Putamen (tissue), 1 donor: ENCODE measurements at places on chromosomes 13 and 19.

- DNase-seq: no peak
These were observed 248.0 kb upstream of the MAB21L1 start for GRCh38 chr13:35724446-35724845.

DNA sequence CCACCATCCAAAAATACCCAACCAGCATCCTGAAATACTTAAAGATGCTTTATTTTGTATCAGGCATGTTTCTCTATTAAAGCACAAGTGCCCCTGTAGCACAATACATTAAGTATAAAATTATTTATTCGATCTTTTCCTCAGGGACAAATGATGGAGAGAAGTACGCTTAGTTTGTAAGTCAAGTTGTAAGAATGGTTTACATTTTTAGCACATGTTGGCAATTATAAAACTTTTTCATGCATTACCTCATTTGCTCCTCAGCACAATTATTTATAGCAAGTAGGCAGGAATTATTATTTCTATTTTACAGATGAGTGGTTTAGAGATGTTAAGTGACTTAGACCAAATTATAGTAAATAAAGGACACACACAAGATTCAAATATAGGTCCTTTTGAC, 232.6 kb upstream of the HTR2A start:
- no peak for DNase-seq

GRCh38 chr19:2983351-2984214, 6.2 kb downstream of the TLE6 start:
- no peak for DNase-seq

DNA sequence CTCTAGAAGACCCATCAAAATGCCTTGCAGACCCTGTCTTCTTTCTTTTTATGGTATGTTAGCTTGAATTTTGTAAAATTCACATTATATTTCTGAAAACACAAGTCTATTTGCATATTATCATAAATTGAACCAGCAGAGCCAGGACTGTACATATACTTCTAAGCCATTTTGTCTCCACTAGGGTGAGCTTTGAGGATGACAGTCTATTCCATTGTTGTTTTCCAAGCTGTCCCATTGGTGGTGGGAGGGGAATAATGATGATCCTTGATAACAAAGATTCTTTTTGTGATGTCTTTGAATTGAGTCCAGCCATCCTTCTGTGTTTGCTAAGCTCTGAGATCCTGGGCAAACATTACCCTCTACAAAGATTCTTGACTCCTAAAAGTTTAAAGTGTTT, 359.3 kb upstream of the PCDH20 start:
- peak; percentile 89 for DNase-seq

DNA sequence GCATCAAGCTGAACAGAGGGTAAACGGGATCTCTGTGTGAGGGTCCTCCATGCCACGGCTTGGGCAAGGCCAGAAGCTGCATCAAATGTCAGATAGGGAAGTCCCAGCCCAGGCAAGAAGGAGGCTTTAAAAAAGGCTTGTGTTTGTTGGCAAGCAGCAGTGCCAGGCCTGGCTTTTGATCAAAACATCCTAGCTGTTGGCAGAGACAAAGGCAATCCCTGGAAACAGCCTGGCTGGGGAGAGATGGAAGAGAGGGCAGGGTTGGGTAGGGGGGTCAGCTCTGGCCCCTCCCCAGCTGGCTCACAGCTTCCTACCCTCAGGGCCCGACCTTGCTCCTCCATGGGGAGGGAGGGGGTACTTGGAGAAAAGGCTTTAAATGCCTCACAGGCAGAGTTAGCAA, 61.8 kb upstream of the KCTD15 start:
- peak; percentile 22 for DNase-seq

- no peak for DNase-seq
These were observed 65.6 kb upstream of the NPAS1 start for GRCh38 chr19:46953955-46954501.

GRCh38 chr19:41324231-41324702, 14.3 kb downstream of the CCDC97 start:
- no peak for DNase-seq

- DNase-seq: no peak
These were observed 1.6 kb downstream of the NBEA start for GRCh38 chr13:34943436-34944273.

DNA sequence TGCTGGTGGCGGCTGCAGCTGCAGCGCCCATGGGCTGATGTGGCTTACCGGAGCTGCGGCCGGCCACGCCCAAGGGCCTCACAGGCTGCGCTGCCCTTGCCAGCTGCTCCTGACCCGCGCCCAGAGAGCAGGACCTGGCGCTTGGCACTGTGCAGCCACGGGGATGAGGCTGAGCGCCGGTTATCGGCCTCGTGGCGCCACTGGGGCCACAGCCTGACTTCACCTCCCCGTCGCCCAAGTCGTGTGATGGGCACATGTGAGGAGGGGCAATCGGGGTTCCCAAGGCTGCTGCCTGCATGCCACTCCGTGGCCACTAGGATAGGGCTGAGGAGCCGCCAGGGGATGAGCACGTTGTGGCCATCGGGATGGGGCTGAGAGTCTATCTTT, 77.2 kb upstream of the PABPC3 start:
- DNase-seq: no peak

DNA sequence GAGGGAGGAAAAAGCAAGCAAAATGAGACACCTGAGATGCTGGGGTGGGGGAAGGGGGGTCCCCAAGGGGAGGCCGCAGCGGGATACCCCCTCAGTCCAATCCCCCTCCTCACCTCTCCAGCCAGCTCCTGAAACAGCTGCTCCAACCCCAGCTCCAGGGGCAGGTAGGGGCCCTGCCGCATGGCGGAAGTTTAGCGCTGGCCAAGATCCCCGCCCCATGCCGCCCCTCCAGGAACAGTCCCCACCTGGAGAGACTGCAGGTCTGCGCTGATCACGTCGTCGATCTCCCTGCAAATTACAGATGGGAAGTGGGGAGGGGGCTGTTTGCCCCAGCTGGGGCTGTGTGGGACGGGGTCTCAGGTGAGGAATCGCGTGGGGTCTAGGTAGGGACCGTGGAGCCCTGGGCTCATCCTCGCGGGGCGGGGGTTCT, 9.0 kb downstream of the CAPN12 start:
- no peak for DNase-seq

DNA sequence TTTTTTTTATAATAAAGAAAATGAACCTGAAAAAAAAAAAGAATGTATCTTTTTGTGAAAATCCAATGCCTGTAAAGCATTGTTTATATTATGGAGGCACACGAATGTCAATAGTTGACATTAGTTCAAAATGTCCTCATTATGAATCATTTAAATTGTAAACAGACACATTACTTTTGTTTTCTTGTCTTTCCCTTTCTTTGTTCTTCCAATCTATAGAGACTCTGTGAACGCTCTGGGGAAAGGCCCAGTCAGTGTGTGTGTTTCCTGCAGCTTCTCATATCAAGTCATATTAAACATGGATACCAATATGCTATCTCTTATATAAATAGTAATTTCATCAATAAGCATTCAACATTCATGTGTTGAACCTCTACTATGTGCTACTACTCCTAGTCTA, 193.1 kb downstream of the KCTD12 start:
- no peak for DNase-seq

- no peak for DNase-seq
These were observed 570.3 kb downstream of the PCDH9 start for GRCh38 chr13:66659701-66660467.

DNA sequence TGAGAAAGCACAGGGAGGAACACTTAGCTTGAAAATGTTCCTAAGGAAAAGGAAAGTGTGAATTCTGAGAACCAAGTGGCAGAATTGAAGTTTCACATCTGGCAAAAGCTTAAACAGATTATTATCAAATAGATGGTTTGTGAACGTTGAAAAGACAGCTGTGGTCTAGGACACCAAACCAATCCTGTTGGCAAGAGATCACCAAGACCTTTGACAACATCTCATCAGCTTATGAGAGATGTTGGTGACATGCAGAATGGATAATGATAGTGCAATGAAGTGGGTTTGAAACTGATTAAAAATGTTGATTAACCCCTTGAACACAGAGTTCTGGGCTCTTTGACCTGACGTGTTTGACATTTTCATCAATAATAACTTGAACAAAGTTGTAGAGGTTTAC, 74.6 kb upstream of the GPR183 start:
- DNase-seq: no peak

DNA sequence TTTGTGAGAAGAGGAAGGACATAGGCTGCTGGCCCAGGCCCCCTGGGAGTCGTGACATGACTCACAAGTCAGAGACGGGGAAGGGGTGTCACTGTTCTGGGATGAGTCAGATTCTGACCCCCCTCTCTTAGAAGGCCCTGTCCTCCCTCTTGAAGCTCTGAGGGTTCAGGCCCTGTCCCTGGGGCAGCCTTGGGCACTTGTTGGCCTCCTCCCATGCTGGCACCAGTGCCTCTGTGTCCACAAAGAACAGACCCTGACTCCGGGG, 2.7 kb upstream of the CEACAM7 start:
- no peak for DNase-seq
